ENCODE measurements at places on chromosomes 6 and 20.

GRCh38 chr20:21322083-21322710 is 19.1 kb downstream of the XRN2 start:
- no peak for DNase-seq

GRCh38 chr20:54648421-54649142 is 173.2 kb downstream of the DOK5 start:
- no peak for DNase-seq

DNA sequence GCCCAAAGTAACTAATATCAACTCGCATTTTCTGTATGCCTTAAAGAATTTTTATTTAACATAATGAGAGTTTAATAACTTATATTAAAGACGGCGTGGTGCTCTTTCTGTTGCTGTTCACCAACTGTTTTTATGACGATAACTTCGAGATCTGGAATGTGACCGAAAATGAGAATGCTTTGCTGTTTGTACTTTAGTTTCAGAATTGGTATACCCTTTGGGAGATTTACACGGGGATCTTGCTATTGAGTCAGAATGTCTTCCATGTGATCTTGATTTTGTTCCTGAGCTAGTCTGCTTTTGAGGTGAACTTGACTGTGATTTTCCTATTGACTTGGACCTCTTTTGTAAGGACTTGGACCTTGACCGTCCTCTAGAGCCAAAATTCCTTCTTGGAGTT is 17.9 kb downstream of the PNRC1 start:
- DNase-seq, result no peak

DNA sequence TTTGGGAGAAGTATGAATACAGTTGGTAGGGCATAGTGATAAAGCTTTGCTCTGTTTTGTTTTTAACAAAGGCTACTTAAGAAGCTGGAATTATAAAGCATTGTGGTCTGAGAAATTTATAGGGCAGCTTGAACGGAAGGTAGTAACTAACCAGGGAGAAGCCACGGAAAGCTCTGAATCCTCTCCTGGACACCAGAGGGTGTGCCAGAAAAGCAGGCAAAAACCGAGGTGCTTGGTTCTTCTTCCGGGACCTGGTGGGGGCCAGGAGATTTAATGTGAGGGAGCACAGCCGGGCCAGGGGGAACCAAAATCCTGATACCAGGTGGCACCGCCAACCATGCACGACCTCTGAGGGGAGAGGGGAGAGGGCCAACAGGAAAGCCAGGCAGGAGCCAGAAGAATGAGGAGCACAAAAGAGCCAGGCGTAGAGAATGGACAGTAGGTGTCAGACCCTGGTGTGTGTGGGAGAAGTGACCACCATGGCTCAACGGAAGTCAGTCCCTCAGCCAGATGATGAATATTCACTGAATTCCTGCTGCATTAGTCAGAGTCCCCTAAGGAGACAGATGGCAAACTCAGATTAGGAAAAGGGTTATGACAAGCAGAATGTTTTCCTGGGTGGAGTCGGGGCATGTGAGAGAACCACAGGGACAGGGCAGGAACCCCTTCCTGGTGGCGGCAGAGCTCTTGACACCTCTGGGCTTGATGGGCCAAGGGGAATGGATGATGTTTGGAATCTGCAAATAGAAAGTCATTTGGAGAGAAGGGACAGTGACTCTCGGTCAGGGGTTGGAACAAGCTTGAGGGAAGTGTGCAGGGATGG is 262.3 kb downstream of the ZNF217 start:
- DNase-seq, result no peak

- no peak for DNase-seq
These were observed 6.4 kb upstream of the PNPLA1 start for GRCh38 chr6:36263390-36264000.

- no peak for DNase-seq
These were observed 13.9 kb downstream of the MACROD2 start for GRCh38 chr20:14009208-14009607.

DNA sequence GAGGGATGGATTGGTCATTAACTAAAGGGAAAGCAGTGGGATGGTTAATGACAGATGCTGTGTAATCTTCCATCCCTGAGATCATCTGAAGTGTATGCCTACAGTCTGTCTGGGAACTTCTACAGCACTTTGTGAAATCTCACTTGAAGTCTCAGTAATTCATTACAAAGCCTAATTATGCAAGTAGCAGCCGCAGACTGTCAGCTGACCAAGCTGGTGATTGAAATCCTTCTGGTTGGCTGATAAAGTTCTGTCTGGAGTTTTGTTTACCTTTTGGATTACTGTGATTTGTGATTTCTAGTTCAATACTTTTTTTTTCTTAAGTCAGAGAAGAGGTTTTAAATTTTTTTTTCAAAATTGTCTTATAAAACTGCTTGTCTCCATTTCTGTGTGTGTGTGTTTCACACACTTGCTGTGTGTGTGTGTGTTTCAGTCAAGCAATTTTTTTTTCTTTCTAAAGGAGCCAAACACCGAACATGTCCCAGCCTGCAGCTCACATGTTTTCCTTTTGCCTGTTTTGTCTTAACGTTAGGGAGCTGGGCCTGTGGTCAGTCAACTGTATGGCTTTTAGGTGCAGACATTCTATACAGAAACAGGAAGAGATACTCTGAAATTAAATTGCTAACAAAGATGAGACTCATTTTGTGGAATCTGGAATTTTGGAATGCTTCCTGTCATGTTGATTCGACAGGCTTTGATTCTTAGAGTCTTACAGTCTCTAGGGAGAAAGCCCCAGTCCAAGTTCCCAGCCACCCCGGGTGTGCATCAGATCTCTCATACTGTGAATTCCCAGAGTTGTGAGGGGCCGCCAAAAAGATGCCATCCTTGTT is 28.5 kb upstream of the ADGRF4 start:
- peak; percentile 33 for DNase-seq

DNA sequence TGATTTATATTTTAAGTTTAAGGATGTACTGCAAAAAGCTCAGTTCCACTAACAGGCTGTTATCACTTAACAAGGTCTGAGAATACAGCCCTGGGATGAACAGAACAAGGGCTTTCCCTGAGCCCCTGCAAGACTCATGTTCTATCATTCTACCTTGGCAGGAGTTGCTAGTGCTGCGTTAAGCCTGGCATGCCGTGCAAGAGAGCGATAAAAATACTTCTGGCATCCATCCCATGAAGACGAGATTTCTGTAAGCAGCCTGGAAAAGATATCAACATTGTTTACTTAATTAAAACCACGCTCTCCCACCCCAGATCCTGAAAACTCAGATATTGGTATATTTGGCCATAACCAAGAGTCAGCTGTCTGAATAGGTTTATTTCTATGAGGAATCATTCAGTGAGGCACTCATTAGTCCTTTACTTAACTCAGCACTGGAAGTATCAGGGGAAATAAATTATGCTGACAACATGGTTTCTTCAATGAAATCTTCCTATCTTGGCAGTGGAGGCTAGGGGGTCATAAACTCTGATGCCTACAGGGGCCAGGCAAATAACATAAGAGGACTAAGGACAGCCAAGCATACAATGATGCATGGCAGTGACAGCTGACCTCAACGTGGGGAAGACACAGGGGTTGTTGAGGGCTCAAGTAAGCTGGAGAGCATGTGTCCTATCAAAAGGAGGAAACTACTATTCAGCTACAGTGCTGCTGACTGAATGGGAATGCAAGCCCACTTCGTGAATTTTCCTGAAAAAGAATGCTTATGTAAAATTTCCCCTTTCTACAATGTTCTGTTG is 37.6 kb upstream of the LYRM2 start:
- DNase-seq, result no peak

DNA sequence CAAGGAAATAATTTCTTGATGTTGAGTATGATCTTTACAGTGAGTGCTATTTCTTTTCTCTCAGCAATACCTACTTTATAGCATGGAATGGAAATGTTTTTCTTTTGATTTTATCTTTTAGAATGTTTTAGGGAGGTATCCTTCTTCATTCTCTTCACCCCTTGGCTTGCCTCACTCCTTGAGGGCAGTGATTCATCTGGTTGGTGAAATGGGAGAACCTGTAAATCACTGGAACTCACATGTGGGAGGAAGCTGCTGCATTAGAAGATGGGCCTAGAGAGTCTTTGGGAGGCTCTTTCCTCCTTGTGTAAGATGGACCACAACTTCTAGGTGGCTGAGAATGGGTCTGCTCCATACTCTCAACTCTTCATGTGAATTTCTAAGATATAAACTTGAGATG is 244.8 kb upstream of the SYNCRIP start:
- DNase-seq, result no peak

DNA sequence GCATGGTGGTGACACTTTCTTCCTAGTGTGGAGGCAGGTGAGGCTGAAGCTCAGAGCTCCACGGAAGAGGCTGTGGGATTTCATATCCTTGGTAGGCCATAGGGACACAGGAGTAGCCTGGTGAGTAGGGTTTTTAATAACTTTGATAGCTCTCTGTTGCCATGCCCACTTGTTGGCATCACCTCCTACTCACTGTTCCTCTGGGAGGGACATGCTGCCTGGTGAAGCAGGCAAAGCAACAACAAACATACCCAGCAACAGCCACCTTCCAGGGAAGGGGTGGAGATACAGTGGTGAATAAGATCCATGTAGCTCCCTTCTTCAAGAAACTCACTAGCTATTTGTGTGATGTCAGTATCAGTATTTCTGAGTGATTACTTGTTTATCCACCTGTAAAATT is 285.4 kb downstream of the CLIC5 start:
- no peak for DNase-seq

GRCh38 chr6:30821862-30822784 is 62.2 kb upstream of the DDR1 start:
- peak; percentile 20 for DNase-seq

Data from COR-L47 (cell line).